ENCODE measurements at places on chromosomes 16 and 17. TPM values are rescaled to one million over a fixed set of nuclear protein-coding genes. Genes with fewer than 3 reads are reported as not detected.

- no peak for DNase-seq
Measured at GRCh38 chr17:76840884-76841775, 27.1 kb upstream of the MGAT5B start.

DNA sequence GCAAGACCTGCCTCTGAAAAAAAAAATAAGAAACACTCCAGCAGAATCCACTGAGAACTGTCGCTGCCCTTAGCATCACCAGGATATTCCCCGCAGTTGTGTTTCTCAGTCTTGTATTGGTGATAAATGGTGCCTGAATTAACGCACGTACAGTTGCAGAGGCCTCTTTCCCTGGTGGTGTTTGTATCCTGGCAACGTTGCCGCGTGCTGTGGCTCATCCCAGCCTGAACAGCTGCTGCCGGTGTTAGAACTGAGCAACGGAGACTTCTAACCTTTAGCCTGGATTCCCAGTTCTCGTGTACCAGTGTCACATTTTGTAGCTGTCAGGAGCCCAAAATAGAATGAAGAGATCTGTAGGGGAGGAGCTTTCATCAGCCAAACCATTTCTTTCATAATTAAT lies 4.8 kb downstream of the MLYCD start:
- no peak for DNase-seq

- DNase-seq = no peak
Measured at GRCh38 chr16:67881621-67882161, 3.0 kb upstream of the NRN1L start.

- DNase-seq = no peak
Measured at GRCh38 chr16:71631776-71632175, 5.8 kb downstream of the MARVELD3 start.

DNA sequence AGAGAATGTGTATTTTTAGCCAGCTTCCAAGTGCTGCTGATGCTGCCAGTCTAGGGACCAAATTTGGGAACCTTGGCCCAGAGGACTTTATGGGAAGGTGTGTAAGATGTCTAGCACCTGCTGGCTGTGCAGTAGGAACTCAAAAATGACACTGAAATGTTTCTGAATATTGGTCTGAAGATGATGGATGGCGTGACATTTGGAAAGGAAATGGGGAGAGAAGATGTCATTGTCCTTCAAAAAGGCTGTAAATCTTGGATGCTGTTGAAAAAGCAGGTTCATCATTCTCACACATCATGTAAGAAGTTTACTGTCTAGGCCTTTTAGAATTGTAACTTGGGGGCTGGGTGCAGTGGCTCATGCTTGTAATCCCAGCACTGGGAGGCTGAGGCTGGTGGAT lies 6.7 kb downstream of the EPN2 start:
- DNase-seq = no peak

DNA sequence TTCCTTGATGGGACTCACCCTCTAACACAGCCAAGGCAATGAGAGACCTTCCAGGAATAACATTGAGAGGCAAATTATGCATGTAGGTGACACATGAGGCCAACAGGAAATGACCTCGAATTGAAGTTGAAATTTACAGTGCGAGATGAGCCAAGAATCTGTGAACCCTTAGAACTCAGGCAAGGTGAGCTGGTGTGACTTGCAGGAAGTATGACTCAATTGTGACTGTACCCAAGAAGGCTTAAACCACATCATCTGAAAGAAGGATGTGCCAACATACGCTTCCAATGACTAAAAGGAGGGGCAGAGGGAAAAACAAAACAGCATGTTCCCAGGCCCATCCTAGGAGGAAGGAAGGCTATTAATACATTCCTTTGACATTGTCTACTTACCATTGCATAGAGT lies 44.8 kb downstream of the PITPNC1 start:
- peak; percentile 42 for DNase-seq

GRCh38 chr16:28863929-28864793 lies 518 bp downstream of the SH2B1 start:
- DNase-seq = no peak

GRCh38 chr17:45316434-45317110 lies at the start of gene MAP3K14:
Gene MAP3K14, minus strand, starts transcription at chr17:45317020. Its CDS starts 26,275 bp downstream, at chr17:45290745.
- no peak for DNase-seq

DNA sequence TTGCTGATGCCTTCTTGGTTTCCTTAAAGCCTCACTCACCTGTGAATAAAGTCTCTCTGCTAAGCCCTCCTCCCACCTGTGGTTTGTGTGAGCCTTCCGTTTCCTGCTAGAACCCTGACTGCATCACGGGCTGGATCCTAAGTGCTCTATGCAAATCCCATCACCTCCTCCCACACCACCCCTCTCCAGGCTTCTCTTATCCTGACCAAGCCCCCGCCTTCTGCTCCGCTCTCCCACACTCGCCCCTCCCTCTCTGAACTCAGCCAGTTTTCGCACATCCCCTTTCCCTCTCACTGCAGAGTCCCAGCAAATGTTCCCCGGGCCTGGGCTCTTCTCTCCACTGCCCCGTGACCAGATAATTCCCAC lies 51.8 kb downstream of the PIMREG start:
- no peak for DNase-seq

DNA sequence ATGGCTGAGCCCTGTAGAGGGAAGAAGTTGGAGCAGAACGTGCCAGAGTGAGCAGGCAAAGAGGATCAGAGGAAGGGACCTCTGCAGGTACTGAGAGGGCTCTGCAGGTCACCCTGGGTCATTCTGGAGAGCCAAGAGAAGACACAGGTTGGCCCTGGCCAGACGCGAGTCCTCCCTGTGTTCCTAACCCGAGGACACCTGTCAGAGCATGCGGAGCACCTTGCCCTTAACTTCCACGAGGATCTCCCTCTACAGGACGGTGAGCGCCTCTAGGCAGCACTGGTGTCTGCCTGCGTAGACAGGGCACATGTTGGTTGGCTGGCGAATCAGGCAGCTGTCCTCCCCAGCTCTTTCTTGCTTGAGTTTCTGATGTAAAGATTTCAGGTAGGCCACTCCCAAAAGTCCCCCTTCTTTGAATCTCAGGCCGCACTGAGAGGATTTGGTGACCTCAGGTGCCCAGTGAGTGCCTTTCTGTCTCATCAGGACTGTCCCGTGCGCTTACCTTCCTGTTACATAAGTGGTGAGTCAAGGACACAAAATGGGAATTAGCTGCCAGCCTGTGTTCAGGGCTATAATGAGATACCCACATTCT lies 45.3 kb downstream of the MPRIP start:
- no peak for DNase-seq

GRCh38 chr16:19886073-19886941 lies 1.7 kb upstream of the GPRC5B start:
- DNase-seq = peak; percentile 54

- no peak for DNase-seq
Measured at GRCh38 chr17:18261146-18261515, 669 bp downstream of the MIEF2 start.

DNA sequence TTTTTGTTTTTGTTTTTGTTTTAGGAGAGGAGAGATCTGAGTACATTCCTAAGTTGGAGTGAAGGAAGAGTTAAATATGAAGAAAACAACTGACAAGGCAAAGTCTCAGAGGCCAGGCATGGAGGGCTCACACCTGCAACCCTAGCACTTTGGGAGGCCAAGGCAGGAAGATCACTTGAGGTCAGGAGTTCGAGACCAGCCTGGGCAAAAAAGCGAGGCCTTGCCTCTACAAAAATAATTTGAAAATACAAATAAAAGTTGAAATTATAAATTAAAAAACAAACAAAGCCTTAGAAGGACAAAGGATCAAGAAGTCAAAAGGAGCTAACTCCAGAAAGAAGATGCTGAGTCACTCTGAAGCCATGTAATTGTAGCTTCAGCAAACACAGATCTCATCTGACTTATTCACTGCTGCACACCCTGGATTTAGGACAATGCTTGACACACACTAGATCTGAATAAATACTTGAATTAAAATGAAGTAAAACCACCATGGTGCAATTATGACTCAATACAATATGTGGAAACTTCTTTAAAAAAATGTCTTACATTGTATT lies 9.1 kb downstream of the CEP20 start:
- DNase-seq = peak; percentile 78

GRCh38 chr16:67459861-67460150 lies 21.2 kb downstream of the ATP6V0D1 start:
- DNase-seq = no peak

- DNase-seq = no peak
Measured at GRCh38 chr17:47057830-47058229, 78.8 kb upstream of the RPRML start.

DNA sequence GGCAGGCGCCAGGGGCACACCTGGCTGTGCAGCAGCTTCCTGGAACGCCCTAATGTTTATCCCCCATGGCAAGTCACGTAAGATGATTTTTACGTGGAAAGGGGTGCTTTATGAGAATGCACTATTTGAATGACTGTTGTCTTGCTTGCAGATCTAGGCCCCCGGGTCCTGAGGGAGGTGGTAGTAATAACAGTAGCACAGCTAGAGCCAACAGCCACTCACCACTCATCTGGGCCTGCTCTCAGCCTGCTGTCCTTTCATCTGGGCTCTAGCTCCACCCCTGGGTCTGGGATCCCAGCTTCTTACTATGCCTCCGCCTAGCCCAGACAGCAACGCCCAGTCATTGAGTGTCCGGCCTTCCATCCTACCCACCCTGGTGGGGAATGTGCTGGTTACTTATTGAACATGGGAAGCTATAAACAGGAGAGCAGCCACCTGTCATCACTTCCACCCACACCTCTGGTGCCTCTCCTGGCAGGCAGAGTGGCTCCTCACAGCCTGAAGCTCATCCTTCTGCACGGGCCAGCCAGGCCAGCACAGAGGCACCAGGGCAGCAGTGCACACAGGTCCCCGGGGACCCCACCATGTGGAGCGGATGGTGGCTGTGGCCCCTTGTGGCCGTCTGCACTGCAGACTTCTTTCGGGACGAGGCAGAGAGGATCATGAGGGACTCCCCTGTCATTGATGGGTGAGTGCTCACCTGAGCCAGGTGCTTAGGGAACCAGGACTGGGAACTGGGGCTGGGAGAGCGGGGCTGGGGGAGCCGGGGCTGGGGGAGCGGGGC lies 16.6 kb downstream of the DPEP1 start:
- no peak for DNase-seq

The SSTR5 gene
- polyA plus RNA-seq = not detected

DNA sequence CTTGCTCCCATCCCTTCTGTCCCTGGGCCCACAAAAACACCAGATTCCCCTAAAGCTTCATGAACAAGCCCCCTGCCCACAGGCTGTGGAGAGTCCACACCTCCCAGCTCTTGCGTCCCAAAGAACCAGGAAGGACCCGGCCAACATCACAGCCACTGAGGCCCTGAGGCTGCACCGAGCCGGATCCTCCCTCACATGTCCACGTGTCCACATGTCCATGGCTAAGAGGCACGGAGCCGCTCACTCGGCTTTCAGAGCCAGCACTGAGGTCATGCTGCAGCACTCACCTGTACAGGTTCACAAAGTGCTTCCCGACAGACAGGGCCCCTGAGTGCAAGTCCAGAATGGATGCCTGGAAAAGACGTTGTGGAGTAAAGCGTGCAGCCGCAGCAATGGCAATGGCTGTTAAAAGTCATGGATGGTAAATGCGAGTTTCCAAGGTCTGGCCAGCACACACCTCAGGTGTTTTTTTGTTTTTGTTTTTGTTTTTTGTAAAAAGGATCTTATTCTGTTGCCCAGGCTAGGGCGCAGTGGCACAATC lies 11.9 kb upstream of the HEXD start:
- no peak for DNase-seq

The RASD1 gene
- 0.55 TPM for polyA plus RNA-seq

DNA sequence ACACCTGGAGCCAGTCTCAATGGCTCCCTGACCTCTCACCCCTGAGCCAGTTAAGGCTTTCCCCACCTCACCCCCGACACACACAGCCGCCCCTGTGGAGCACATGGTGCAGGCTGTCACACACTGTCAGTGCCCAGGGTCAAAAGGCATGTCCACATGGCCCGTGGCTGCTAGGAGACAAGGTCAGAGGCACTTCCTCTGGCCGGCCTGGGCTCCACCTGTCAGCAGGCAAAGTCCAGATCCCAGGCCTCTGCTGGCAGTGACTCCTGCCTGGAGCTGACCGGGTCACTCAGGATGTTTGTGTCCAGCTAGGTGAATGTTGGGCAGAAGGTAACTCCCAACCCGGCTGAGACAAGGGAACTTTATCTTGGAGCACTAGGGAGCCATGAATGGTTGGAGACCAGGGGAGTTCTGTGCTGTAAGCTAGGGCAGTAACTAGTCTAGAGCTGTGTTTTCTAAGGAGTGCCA lies 6.0 kb downstream of the SREBF1 start:
- no peak for DNase-seq

The IL21R gene
- polyA plus RNA-seq = 0.52 TPM

The TBC1D28 gene
- polyA plus RNA-seq = not detected

DNA sequence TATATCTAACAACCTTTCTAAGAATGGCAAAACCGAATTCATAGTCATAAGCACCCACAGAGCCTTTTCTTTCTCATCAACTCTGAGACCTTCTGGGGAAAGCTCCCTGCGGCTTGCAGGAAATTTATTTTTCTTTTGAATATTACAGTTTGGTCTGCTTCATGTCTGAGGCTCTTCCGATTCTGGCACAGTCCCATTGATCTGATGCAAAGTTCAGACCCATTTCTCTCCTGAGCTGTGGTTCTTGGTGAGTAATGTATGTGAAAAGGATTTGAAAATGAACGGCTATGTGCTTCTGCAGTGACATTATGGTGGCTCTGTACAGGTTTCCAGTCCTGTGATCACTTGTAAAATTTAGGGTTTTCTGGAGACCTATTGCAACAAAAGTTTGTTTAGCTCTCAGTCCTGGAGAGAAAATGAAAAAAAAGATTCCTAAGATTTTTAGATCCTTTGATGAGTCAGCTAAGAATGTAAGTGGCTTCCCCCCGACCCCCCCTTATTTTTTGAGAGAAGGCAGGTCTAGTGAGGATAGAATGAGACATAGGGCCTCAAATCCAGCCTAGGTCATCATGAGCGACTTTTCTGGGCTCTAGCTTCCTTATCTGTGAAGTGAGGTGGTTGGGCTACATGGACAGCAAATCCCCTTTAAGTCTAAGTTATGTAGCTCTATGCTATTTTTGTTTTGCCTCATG lies 4.6 kb downstream of the GAN start:
- DNase-seq = peak; percentile 20

The TLCD2 gene
- polyA plus RNA-seq = 3.1 TPM

DNA sequence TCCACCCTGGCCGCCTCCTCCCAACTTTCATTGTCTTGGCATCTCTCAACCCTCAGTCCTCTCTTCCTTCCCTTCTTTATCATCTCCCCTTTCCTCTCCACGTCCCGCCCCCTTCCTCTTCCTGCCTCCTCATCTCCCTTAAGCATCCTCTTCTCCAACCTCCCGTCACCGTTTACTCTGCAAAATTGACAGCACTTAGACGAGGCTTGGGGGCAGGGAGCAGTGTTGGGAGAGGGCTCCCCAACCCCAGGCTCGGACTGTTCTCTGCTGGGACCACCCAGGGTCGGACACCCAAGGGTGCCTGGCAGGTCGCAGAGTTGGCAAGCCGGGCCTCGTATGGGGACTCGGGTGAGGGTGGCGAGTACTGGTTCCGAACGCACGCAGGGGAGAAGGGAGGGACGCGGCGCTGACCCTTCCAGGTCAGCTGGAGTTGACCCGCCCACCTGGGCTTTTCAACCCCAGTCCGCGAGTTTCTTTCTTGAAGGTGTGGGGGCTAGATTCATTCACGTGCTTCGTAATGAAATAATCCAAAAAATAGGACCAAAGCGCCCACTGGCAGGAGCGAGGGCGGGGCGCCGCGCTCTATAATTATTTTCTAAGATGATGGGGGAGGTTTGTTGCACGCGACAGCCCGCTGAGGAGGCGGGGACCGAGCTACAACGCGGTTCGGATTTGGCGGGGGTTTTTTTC lies 775 bp upstream of the PAGR1 start:
- no peak for DNase-seq

- DNase-seq = no peak
Measured at GRCh38 chr17:3799181-3799945, 1.6 kb downstream of the ITGAE start.

GRCh38 chr17:37146086-37147064 lies 197.6 kb downstream of the AATF start:
- DNase-seq = no peak

The TRIM72 gene
- not detected for polyA plus RNA-seq

All from AG04450 (cell line).